Fibroblast of the aortic adventitia (primary cell): ENCODE measurements at places on chromosomes 4 and X. TPM values are rescaled to one million over a fixed set of nuclear protein-coding genes. Genes with fewer than 3 reads are reported as not detected.

The GLUD2 gene
- 1.4 and 5.4 TPM in 2 replicates for total RNA-seq

The CCSER1 gene
- total RNA-seq = under 0.01 TPM in 1 of 2 replicates, not detected in the other

The PITX2 gene
- total RNA-seq = 0.18 and 1.4 TPM in 2 replicates

The SASH3 gene
- total RNA-seq = not detected in 2 replicates

DNA sequence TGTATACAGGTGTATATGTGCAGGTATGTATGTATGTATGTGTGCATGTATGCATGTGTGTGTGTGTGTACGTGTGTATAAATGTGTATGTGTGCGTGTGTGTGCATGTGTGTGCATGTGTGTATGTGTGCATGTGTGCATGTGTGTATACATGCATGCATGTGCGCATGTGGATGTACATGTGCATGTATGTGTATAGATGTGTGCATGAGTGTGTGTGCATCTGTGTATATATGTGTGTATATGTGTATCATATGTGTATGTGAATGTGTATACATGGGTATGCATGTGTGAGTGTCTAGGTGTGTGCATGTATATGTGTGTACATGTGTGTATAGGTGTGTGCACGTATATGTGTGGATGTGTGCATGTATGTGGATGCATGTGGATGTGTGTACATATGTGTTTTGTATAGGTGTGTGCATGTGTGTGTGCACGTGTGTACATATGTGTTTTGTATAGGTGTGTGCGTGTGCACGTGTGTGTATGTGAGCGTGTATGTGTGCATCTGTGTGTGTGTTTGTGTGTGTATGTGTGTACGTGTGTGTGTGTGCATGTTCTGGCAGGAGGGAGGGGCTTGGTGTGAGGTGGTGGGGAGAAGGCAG lies 6.0 kb downstream of the BGN start:
- no peak for DNase-seq

- DNase-seq = no peak
These were observed 5.5 kb upstream of the ING2 start for GRCh38 chr4:183499389-183499788.

GRCh38 chr4:119897260-119897659 lies 169.4 kb downstream of the MAD2L1 start:
- DNase-seq = no peak

GRCh38 chrX:132956421-132957210 lies 1.8 kb downstream of the HS6ST2 start:
- no peak for DNase-seq
